Cerebellar cortex (tissue), 1 donor: ENCODE measurements at places on chromosomes 5 and 9.

DNA sequence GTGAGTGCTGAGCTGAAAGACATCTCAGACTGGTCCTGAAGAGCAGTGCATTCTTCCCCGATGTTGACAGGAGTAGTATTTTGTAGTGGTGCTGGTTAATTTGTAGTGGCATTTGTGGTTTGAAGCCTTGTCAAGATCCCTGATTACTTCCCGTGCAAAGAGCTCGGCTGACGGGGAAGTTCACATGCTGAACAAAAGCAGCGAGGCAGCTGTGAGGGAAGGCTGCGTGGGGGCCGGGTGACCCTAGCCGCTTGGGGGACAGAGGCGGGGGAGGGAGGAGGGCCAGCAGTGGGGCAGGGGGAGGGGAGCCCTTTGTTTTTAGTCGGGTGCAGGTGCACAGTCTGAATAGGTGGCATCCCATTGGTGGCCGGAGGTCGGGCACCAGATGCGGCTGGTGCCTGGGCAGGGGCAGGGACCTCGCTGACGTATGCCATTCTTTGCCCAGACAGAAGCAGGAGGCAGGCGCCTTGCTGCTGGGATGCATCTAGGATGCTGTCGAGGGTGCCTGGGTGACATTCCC is 64.7 kb downstream of the CRB2 start:
- DNase-seq, result no peak

- no peak for DNase-seq
Observed at GRCh38 chr5:139262059-139262741, 31.3 kb upstream of the MATR3 start.

- DNase-seq, result no peak
Observed at GRCh38 chr5:114296191-114296590, 65.7 kb upstream of the KCNN2 start.

DNA sequence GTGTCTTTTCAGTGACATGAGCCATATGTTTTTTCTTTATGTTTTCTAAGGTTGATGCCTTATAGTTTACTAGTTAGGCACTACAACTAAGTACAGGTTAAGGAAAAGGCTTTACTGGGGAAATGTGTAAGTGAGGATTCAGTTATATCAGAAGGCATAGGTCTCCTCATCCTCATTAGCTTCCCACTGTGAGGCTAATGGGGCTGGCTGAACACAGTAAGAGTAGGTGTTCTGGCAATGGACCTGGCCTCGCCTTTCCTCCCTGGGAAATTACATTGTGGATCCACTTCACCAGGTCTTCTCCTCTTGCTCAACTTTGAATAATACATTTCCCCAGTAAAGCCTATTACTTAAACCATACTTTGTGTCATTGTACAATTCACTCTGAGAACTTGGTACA is 225.5 kb downstream of the PTPRD start:
- no peak for DNase-seq

GRCh38 chr9:125987420-125987819 is 240.2 kb downstream of the PBX3 start:
- DNase-seq, result no peak

- no peak for DNase-seq
Observed at GRCh38 chr9:7930613-7931012, 131.0 kb upstream of the DMAC1 start.

GRCh38 chr9:136361047-136361753 is 2.3 kb downstream of the DNLZ start:
- no peak for DNase-seq

DNA sequence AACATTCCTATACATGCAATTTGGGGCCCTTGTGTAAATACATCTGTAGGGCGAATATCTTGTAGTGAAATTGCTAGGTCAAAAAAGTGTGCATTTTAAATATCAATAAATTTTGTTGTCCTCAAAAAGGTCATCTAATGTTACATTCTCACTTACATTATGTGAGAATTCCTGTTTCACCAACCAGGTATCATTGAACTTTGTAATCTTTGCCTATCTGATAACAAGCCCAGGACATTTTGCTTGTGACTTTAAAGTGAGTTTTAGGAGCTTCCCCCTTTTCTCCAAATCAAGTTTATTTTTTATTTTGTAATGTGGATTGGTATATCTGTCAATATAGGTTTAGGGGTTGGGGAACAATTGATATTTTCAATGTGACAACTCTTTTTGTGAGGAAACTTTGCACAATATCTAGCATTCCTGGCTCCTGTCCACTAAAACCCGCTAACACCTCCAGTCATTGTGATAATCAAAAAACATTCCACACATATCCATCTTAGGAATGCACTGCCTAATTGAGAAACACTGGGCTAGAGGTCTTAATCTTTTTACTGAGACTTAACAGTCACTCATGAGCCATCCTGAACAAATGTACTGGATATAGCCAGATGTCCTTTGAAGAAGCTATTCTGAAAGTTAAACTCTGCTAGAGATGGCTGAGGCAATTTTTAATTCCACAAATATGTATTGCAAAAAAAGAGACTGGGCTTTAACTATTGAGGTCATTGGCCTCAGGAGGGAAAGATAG is 72.5 kb upstream of the SLC1A1 start:
- DNase-seq, result no peak

DNA sequence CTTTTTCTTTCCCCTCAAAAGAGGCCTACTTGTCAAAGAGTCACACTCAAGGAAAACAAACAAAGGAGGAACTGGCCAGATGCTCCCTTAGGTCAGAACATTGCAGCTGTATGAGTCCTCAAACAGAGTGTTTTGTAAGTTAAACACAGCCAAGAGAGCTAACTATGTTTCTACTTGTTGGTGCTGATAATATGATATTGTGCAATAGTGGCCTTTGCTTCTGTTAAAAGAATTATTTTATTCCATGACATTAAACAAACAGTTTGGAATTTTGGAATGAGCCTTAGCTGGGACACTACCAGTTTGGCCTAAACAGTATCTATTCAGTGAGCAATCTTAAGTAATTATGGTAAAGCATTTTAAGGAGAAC is 56.0 kb upstream of the TPD52L3 start:
- DNase-seq, result no peak

- DNase-seq, result no peak
Observed at GRCh38 chr9:3243683-3244082, 282.1 kb downstream of the RFX3 start.

DNA sequence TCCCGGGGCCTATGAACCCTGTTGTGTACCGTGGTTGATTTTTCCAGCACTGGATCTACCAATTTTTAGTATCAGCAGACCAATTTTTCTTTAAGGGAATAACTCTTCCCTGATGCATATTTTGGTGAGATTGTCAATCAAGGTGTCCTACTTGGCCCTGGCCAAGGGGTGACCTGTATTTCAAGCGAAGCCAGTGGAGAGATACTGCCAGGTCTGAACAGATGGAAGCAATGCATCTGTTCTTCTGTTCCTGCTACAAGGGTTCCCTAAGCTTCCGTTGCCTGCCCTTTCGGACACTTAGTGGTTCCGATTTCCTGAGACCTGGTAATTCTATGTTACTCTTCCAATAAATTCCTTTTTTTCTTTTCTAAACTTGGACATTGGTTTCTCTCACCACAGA is 37.3 kb downstream of the ADAM19 start:
- DNase-seq, result peak; percentile 97

GRCh38 chr9:109934136-109934856 is 154.3 kb downstream of the PALM2AKAP2 start:
- DNase-seq, result no peak

- no peak for DNase-seq
Observed at GRCh38 chr9:87350915-87351314, 146.8 kb upstream of the DAPK1 start.

- DNase-seq, result no peak
Observed at GRCh38 chr5:169746147-169746694, 109.1 kb downstream of the DOCK2 start.

DNA sequence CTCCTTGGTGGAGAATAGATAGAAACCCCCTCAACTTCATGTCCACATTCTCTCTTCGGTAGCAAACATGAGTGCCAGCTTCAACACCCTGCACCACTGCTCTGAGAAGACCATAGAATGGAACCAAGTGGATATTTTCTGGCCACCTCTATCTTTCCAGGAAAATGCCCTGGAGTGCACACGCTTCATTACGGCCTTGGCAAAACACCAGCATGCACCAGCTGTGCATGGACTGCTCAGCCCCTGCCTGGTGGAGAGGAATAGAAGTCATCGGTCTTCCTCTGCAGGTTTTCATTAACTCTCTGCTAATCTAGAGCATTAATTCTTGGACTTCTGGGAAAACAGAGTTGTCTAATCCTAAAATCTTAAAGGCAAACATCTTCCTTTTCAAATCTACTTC is 211.6 kb upstream of the TMEM161B start:
- DNase-seq, result peak; percentile 39

DNA sequence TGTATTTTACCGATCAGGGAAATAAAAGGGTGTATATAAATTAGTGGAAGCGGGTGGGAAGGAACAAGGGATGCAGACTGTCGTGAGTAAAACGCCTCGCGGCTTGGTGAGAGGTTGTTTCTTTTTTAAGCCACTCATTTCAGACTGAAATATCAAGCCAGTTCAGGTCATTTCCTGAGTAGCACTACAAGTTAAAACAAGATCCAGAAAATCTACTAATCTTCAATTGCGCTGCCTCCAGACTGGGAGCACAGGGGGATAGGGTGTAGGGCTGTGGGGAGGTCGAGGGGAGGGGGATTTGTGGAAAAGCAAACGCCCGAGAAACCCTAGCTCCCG is 140.8 kb downstream of the TSSK1B start:
- DNase-seq, result peak; percentile 5

DNA sequence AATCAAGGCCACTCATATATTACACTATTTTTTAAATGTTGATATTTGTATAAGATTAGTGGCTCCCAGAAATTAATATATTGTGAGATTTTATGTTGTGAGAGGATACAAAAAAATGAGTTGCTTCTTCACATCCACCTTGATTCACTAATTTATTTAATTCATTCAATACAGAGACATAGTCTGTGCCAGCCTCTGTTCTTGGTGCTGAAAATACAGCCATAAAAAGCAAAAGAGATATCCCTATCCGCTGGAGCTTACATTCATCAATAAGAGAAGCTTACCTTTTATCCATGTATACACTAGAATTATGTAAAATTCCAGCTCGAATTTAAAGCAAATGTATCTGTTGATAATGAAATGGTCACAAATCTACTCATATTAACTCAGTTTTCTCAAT is 92.2 kb upstream of the GABRG2 start:
- no peak for DNase-seq

DNA sequence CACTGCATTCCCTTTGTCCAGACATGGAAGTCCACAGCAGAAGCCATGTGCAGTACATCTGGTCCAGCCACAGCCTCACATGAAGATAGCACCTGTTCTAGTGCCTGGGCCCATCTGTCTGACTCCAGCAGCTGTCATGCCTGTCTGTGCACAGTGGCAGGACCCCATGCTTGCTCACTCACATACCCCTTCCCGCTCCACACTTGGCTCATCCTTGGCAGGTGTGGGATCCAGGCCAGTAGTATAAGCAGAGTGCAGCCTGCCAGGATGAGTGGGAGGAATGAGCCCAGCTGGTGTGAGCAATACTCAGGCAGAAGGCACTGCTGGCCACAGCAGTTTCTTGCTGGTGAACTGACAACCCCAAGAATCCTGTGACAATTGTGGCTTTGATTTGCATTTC is 168.0 kb downstream of the PRDM9 start:
- no peak for DNase-seq

GRCh38 chr5:1414311-1415058 is 30.8 kb downstream of the SLC6A3 start:
- DNase-seq, result no peak

DNA sequence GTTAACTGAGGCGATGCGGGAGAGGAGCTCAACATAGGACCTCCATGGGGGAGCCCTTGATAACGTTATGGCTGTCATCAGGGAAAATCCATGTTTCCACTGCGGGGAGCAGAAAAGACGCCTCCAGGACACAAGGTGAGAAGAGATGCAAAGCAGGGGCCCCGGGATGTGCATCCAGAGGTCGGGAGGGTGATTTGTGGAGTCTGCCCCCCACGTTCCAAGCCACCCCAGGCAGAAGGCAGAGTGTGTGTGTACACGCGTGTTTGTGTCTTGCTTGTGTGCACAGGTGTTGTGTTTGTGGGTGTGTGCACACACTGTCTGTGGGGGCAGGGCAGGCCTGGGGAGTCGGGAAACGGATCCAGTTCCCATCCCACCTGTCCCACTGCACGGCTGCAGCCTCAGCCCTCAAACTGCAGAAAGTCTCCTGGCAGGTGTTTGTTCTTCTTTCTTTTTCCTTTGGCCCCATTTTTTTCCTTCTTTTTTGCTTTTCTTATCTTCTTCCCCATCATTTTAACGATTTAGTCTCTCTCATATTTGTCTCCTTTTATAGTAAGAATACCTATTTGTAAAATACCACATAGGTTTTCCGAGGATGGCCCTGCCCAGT is 17.4 kb upstream of the PLEKHG4B start:
- no peak for DNase-seq

GRCh38 chr5:128052780-128053179 is 30.8 kb upstream of the SLC12A2 start:
- DNase-seq, result no peak

DNA sequence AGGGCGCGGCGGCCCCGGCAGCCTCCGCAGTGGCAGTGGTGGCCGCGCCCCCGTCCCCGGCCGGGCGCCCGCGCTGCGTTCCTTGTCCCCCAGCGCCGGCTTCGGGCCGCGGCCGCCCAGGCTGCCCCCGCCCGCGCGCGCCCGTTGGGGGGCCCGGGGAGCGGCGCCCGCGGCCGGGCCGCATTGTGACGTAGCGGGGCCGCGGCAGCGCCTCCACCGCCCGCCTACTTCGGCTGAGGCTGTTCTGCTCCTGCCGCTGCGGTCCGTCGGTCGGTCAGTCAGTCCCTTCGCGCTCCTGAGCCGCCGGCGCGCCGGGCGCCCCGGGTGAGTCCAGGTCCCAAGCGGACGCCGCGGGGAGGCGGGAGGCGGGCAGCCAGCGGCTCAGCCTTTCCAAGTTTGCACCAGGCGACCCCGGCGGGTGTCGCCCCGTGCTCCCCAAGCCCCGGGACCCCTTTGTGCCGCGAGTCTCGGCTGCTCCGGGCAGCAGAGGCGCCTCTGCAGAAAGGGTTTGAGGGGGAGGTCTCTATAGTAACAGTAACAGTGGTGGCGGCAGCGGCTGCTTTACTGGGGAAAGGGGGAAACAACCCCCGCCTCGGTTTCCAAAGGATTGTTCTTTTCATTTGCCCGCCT is at the start of gene SNCAIP:
TSS of gene SNCAIP (plus strand) at position 277 of the 630 bp plus-strand sequence. CDS start 78,898 bp downstream, outside the sequence.
- DNase-seq, result peak; percentile 40

GRCh38 chr9:6584881-6585597 is 60.5 kb downstream of the GLDC start:
- DNase-seq, result peak; percentile 50

DNA sequence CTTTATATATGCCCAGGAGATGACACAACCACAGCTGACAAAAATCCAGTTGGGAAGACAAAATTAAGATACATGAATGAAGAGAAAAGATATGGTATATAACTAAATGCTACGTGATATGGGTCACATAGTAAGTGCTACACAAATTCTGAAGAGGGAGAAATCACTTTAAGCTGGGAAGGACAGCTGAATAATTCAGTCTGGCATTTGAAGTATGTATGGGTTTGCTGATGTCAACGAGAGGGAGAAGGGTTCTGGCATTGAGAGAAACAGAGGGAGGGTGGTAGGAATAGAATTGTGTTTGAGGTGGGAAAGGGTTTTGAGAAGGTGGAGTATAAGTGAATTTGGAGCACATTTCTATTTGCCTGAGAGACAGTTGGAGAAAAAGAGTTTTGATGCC is 6.7 kb upstream of the SLIT3 start:
- DNase-seq, result no peak

- no peak for DNase-seq
Observed at GRCh38 chr5:207599-207998, 10.4 kb downstream of the CCDC127 start.
